ENCODE measurements at places on chromosomes 5 and 9. TPM values are rescaled to one million over a fixed set of nuclear protein-coding genes. Genes with fewer than 3 reads are reported as not detected.

IL13 gene
- total RNA-seq = not detected

TEK gene
- total RNA-seq = 39.0 TPM

SLIT3 gene
- 77.1 TPM for total RNA-seq

HDHD3 gene
- 19.9 TPM for total RNA-seq

PTGES gene
- total RNA-seq = 9.8 TPM

CD14 gene
- total RNA-seq = 252 TPM

PPP2R2B gene
- total RNA-seq = 0.70 TPM

GRCh38 chr9:22383718-22384117 is 62.9 kb upstream of the DMRTA1 start:
- H3K4me3 ChIP-seq = no peak overlapping the region
- no peaks in the 10 kb centered on the region for H3K4me1 ChIP-seq
- no peaks in the 10 kb centered on the region for H3K36me3 ChIP-seq
- no peak for DNase-seq

GRCh38 chr5:160197341-160198144 is 31.8 kb upstream of the FABP6 start:
- no peak for DNase-seq
- no peak overlapping the region for H3K27ac ChIP-seq
- no peak overlapping the region for H3K4me3 ChIP-seq
- H3K4me1 ChIP-seq = peaks cover 14% of the 10 kb centered on the region
- H3K36me3 ChIP-seq = no peaks in the 10 kb centered on the region

DNA sequence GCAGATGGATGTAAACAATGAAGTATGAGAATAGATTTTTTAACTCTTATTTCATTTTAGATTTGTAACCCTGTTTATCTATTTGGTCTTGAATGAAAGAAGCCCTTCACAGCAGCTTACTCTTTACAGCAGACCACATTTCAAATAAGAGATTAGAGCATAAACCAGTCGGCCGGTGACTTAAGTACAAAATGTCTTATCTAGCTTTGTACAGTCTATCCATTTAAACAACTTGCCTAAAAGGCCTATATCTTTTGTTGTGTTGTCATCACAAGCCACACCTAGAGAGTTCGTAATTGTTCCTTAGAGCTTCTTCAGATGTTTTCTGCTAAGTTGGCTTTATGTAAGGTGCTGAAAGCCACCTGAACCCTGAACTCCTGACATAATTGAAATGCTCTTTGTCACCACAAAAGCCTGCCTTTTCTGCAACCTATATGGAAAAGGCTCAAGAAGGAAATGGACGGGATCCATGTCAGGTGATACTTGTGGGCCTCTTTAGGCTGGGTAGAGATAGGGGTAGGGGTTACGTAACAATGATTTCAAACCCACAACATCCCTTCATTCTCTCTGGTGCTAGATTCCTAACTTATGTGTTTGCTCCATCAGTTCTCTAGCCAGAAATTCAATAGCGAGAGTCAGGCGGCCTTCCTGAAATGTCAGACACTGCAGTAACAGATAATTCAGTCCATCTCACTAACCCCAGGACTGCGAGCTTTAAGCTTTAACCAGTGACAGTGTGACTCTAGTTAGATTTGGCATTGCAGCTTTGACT is 162.5 kb downstream of the CD180 start:
- H3K36me3 ChIP-seq = no peaks in the 10 kb centered on the region
- peaks cover 11% of the 10 kb centered on the region for H3K4me1 ChIP-seq
- peak overlapping the region; percentile 4 for H3K27ac ChIP-seq
- H3K27me3 ChIP-seq = no peaks in the 10 kb centered on the region

DNA sequence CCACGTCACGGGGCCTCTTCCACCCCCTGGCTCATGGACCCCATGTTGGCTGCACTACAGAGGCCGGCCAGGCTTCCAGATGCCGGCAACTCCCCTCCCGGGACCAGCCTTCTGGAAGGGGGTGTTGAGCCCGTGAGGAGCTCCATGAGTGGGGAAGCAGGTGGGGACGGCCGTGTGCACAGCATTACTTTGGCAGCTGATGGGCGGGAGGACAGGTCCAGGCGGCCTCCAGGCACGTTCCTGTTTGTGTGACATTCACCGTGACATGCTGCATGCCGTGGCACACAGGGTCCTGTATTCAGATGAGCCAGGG is 29.1 kb upstream of the ABO start:
- no peaks in the 10 kb centered on the region for H3K4me1 ChIP-seq
- H3K27ac ChIP-seq = no peak overlapping the region
- DNase-seq = no peak
- no peak overlapping the region for H3K4me3 ChIP-seq

- no peaks in the 10 kb centered on the region for H3K4me1 ChIP-seq
- H3K27ac ChIP-seq = no peak overlapping the region
- DNase-seq = no peak
- no peak overlapping the region for H3K4me3 ChIP-seq
- no peaks in the 10 kb centered on the region for H3K27me3 ChIP-seq
Measured at GRCh38 chr9:372128-372527, 157.5 kb downstream of the DOCK8 start.

DNA sequence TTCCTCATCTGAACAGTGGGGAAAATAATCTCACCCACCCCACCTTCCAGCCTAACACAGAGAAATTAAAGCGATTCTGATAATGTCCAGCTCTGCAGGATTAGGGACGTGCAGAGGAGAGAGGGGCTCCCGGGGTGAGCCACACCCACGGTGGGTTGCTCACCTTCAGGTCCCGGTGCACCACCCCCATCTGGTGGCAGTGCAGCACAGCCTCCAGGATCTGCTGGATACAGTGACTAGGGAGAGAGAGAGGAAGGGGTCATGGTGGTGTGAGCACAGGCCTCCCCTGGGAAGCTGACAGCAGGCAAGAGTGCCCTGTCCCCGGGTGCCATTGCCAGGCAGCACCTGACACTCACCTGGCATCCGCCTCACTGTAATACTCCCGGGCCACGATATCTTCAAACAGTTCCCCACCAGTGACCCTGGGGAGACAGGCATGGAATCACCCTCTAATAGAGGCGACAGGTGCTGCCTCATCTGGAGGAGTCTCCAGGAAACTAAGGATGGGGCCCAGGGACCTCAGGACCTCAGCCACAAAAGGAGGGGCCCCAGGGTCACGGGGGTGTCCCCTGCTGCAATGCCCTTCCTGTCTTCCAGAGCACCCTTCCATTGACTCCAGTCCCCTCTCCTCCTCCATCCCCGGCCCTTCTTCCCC is 33.0 kb downstream of the CAMK2A start:
- DNase-seq = no peak
- H3K27me3 ChIP-seq = no peaks in the 10 kb centered on the region
- H3K4me1 ChIP-seq = no peaks in the 10 kb centered on the region
- H3K36me3 ChIP-seq = no peaks in the 10 kb centered on the region
- no peak overlapping the region for H3K4me3 ChIP-seq

DNA sequence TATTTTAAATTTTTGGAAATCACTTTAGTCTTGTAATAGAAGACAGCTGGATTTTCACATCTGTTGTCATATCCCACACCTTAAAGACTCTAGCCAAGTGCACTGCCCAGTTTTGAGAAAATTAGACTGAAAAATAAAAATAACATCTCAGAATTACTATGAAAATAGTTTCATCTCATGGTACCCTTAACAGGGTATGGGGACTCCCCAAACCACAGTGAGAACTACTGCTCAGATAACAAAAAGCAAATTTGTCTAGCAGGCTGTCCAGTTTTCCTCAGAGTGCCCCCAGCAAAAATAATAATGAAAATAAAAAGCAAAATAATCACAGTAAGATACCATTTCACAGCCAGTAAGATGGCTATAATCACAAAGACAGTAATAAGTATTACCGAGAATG is 6.5 kb downstream of the UBQLN1 start:
- H3K27me3 ChIP-seq = no peaks in the 10 kb centered on the region
- H3K4me1 ChIP-seq = peaks cover 95% of the 10 kb centered on the region
- DNase-seq = no peak
- no peaks in the 10 kb centered on the region for H3K36me3 ChIP-seq
- no peak overlapping the region for H3K27ac ChIP-seq

- H3K4me3 ChIP-seq = no peak overlapping the region
- DNase-seq = no peak
- H3K36me3 ChIP-seq = no peaks in the 10 kb centered on the region
- peak overlapping the region; percentile 33 for H3K27ac ChIP-seq
- H3K4me1 ChIP-seq = no peaks in the 10 kb centered on the region
Measured at GRCh38 chr5:17260549-17260948, 43.1 kb downstream of the BASP1 start.

DNA sequence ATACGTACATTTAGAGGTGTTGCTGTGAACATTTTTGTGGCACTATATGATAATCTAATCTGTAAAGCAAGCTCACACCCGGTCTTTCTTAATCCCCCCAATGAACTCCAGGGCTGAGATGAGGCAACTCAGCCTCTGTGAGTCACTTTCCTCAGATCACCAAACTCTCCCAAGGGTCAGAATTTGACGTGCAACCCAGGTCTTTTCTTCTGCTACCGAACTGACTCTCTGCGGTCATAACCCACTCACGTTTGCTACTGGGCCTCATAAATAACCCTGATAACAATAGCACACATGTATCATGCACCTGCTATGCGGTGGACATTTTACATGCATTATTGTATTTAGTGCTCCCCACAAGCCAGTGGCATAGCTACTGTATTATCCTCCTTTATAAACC is 153.1 kb downstream of the DROSHA start:
- H3K27me3 ChIP-seq = no peaks in the 10 kb centered on the region
- no peaks in the 10 kb centered on the region for H3K36me3 ChIP-seq
- no peak overlapping the region for H3K4me3 ChIP-seq
- DNase-seq = no peak

- H3K4me1 ChIP-seq = peaks cover 10% of the 10 kb centered on the region
- no peak for DNase-seq
- no peaks in the 10 kb centered on the region for H3K36me3 ChIP-seq
- H3K4me3 ChIP-seq = no peak overlapping the region
- H3K27ac ChIP-seq = no peak overlapping the region
Measured at GRCh38 chr9:70053864-70054263, 10.2 kb downstream of the MAMDC2 start.

DNA sequence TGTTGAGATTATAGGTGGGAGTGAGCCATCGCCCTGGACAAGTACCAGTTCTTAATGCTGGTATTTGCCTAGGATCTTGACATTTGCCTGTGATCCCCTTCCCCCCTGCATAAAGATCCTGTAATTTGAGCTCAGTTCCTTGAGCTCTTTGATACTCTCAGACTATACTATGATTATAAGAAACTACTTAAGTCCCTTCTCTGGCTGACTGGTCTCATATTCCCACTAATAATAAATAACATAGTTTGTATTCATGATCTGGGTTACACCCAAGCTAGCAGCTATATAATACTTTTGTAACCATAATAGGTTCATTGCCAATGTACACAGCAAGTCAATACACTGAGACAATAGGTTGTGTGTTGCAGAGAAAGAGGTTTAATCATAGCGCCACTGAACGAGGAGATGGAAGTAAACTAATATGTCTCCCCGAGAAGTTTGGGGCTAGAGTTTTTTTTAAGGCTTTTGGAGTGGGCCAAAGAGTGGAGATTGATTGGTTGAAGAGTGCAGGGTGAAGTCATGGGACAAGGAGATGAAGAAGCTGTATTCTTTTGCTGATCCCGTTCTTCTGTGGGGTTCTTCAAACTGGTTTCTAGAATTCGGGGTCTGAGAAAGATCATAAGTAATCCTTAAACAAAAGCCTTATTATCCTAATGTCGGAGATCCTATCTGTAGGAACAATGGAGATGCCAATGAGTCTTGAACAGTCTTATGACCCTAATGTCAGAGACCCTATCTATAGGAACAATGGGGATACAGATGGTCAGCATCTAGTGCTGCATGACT is 20.7 kb upstream of the SHOC1 start:
- DNase-seq = no peak

DNA sequence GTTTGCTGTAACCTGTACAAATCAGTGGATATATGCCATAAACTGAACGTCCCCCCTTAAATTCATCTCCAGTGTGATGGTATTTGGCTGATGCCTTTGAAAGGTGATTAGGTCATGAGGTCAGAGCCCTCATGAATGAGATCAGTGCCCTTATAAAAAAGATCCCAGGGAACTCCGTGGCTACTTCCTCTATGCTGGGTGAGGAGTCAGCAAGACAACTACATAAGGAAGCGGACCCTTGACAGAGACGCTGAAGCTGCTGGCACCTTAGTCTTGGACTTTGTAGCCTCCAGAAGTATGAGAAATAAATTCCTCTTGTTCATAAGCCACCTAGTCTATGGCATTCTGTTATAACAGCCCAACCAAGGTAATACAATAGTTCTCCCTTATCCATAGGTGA is 215.1 kb upstream of the ZNF608 start:
- H3K27ac ChIP-seq = no peak overlapping the region
- no peaks in the 10 kb centered on the region for H3K27me3 ChIP-seq
- H3K36me3 ChIP-seq = no peaks in the 10 kb centered on the region
- no peaks in the 10 kb centered on the region for H3K4me1 ChIP-seq

DNA sequence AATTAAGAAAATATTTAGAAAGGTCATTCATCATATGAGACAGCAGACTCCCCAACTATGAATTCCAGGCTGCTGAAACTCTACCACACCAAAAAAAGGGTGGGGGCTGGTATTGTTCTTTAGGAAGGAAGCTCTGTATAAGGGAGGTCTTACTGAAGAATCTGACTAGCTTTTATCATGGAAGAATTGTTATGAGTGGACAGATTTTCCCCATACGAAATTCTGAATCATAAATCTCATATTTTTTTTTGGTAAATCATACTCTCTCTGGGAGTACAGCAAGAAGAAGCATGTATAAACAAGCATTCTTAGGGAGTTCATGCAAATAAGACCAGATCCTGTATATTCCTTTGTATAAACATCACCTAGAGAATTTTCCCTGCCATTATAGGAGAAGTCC is 220.0 kb downstream of the SLC12A2 start:
- no peaks in the 10 kb centered on the region for H3K27me3 ChIP-seq
- H3K36me3 ChIP-seq = peaks cover 10% of the 10 kb centered on the region
- DNase-seq = no peak

DNA sequence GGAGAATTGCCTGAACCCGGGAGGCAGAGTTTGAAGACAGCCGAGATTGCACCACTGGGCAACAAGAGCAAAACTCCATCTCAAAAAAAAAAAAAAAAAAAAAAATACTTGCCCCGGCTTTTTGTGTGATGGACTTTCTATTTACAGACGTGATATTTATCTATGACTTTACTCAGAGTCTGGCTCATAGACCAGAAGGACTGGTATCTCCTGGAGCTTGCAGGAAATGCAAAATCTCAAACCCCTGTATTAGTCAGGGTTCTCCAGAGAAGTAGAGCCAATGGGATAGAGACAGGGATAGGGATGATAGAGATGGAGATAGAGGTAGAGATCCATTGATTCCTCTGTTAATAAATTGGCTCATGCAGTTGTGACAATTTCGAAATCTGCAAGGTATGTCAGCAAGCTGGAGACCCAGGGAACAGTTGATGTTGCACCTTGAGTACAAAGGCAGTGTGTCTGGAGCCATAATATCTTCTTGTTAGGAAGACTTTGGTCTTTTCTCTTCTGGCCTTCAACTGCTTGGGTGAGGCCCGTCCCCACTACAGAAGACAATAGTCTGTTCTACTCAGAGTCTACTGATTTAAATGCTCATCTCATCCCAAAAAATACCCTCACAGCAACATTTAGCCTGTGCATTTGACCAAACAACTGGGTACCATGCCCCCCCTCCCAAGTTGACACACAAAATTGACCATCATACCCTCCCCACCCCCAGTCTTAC is 195.4 kb upstream of the MSX2 start:
- no peak for DNase-seq
- H3K27ac ChIP-seq = no peak overlapping the region
- peaks cover 43% of the 10 kb centered on the region for H3K27me3 ChIP-seq
- no peaks in the 10 kb centered on the region for H3K36me3 ChIP-seq
- H3K4me3 ChIP-seq = no peak overlapping the region

- no peak overlapping the region for H3K4me3 ChIP-seq
- no peaks in the 10 kb centered on the region for H3K36me3 ChIP-seq
- no peaks in the 10 kb centered on the region for H3K27me3 ChIP-seq
- peak overlapping the region; percentile 24 for H3K27ac ChIP-seq
Measured at GRCh38 chr9:127132921-127133647, 10.6 kb upstream of the ANGPTL2 start.

All from left lung (tissue), 14 donors.